ENCODE measurements at places on chromosomes 3 and 15.

- peak; percentile 17 for DNase-seq
Observed at GRCh38 chr3:101453961-101454360, 59.1 kb downstream of the SENP7 start.

DNA sequence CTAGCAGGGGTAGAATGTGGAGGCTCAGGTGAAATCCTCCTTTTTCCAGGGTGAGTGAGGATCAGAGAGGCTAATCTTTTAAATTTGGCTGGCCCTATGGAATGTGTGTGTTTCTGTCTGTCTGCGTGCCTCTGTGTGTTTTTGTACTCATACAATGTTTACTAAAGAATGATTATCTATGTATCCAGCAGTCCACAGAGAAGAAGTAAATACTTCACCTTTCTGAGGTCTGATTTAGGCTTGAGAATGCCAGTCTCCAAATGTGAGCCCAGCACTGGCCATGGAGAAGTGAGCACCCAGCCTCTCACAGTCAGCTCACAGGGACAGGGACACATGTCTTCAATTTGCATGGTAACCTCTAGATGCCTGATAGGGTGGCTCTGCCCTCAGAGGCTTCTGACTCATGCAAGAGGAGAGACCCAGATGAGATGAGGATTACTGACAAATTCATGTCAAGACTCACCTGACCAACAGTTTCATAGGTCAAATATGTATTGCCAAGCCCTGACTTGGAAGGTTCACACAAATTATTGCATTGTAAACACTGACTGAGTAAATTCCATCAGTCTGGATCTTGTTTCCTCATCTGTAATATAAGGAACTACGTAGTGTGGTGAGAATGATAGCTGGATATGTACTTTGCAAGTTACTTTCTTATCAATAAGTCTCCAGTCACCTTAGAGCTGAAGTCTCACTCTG, 31.0 kb downstream of the ENTPD3 start:
- peak; percentile 16 for DNase-seq

- peak; percentile 62 for DNase-seq
Observed at GRCh38 chr3:129162729-129163579, 2.1 kb upstream of the ISY1 start.

DNA sequence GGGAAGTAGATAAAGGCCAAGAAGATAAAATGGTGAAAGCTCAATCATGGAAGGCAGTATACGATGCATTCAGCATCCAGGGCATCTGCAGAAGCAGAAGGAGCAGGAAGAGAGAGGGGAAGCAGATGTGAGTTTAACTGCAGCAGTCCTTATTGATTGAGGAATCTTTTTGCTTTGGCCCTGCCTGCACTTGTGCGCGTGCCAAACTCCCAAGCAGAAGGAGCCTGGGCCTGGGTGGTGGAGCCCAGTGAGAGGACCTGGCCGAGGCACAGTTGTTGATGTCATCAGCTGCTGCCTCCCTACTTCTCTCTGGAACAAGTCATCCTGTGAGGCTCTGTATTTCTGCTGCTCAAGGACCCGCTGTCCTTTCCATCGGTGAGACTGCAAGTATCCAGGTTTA, 65.5 kb upstream of the ROPN1 start:
- DNase-seq, result no peak

- no peak for DNase-seq
Observed at GRCh38 chr3:183594636-183595035, 39.1 kb upstream of the KLHL6 start.

DNA sequence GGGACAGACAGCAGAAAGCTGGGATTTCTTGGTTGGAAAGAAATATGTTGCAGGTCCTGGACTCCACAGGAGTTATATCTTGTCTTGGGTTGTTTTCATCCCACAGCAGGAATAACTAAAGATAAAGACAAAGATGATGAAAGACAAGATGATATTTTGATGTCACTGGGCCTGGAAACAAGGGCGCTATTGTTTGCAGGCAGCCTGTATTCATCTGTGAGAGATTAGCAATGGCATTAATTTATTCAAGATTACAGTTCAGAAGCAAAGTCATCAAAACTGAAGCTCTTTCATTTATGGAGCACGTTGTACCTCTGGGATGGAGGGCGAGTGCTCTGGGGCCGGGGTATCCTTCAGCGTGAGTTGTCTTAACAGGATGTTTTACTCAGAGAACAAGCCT, 213.8 kb downstream of the LRTM1 start:
- no peak for DNase-seq

GRCh38 chr3:44019736-44020135, 221.9 kb upstream of the TOPAZ1 start:
- DNase-seq, result no peak

- DNase-seq, result no peak
Observed at GRCh38 chr3:46670891-46671427, 22.5 kb downstream of the ALS2CL start.

GRCh38 chr15:24017470-24017869, 330.4 kb upstream of the NDN start:
- DNase-seq, result no peak

DNA sequence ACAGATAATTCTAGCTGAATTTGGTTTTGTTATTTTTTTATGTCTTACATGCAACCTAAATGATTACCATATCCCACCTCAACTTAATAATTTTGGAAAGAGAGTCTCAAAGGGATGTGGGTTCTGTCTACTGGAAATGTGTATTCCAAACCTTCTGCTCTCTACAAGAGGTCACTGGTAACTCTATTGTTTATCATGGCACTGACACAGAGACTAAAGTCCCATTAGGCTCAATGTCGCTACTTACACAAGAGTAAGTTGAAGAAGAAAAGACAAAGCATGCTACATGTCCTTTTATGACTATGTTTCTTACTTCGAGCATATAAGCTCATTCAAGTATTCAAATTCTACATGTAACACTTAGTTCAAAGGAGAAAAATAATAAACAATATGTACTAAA, 460.3 kb upstream of the EPHA6 start:
- no peak for DNase-seq

DNA sequence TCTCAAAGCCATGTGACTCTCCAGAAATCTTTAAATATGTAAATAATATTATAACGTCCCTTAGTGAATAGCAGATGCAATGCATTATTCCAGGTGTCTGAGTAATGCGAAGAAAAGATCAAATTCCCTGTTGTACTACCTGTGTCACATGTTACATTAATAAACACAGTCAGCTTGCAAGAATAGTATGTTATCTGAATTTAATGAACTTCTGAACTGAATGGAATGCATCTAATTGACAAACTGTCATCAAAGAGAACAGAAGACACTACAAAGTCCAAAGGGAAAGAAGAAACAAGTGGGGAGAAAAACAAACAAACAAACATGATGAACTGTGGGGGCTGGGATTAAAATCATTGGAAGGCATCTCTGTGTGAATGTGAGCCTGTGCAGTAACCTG, 508.8 kb downstream of the LPP start:
- no peak for DNase-seq

DNA sequence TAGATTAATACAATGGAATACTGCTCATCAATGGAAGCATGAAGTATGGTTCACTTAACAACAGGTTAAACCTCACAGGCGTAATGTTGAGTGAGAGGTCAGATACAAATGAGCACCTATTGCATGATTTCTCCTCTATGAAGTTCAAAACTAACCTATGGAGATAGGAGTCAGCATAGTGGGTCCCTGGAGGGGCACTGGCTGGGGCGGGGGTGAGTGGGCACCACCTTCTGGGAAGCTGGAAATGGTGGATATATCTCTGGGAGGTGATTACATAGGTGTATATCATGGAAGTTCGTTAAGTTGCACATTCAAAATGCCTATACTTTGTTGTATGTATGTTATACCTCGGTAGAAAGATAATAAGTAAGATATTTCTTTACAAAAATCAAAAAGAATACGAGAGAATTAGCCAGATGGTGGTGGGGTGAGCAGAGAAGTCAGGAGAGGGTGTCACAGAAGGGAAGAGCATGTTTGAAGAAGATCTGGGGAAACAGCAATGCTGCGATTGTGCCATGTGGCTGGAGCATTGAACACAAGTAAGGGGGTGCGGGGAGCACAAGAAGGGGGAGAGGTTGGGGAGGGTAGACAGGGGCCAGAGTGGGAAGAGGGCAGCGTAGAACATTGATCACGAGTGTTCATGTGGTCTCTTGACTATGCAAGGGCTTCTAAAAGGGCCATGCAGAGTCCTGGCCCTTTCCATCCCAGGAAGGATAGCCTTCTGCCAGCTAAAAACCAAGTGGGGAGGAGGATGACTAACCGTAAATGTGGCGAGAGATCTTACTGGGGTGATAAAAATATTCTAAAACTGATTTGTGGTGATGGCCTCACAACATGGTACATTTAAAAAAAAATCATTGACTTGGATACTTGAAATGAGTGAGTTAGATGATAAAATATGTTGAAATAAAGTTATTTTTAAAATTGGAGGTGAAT, 30.2 kb downstream of the ITGA11 start:
- DNase-seq, result no peak

DNA sequence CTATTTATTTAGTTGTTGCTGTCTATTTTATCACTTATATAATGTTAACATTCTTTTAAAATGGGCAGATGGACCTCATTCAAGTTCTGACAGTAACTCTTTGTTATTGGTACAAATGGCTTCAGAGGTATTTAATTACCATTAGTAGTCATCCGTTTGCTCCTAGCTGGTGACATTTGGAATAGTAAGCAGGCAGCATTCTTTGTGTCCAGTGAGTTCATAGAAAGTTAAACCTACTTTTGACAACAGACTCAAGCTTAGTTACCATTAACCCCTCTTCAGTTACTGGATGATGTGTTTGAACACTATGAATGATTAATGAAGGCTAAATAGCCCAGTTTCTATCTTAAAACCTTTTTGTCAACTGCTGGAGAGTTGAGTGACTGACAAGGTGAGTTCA, 500.7 kb upstream of the ATP11B start:
- DNase-seq, result no peak

DNA sequence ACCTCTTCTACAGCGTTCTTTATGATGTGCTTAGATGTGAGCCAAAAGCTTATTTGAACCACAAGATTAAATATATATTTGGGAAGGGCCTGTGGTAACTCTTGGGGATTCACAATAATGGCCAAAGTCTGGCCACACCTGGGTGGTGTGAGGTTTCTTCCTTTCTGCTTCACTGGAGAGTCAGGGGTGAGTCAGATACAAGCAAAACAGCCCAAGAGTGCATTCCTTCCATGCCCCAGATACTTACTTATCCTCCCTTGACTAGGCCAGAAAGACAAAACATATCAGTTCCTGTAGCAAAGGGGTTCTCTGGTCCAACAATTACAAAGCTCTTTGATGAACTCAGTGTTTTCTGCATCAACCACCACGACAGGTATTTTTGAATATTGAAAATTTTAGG, 941 bp downstream of the ZBED2 start:
- DNase-seq, result no peak

GRCh38 chr3:149299938-149300801, 33.3 kb downstream of the TM4SF18 start:
- peak; percentile 78 for DNase-seq

DNA sequence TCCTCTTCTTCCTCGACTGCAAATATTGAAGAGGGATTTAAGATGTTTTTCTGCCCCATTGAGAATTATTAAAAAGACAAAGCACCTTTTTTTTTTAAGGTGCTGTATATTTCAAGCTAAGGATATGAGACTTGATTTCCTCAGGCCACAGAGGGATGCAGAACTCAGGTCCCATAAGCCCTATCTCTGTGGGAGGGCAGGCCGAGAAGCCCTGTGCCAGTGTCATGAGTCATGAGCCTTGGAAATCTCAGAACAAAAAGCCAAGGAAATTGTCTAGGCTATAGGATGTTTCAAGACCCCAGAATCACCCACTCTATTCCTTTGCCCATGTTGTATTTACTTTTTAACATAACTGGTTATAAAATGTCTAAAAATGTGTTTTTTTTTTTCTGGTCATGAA, 7.3 kb downstream of the ESYT3 start:
- no peak for DNase-seq

- DNase-seq, result peak; percentile 9
Observed at GRCh38 chr15:73325191-73325861, 43.4 kb downstream of the HCN4 start.

GRCh38 chr3:72426618-72427397, 421.4 kb downstream of the SHQ1 start:
- DNase-seq, result peak; percentile 51

DNA sequence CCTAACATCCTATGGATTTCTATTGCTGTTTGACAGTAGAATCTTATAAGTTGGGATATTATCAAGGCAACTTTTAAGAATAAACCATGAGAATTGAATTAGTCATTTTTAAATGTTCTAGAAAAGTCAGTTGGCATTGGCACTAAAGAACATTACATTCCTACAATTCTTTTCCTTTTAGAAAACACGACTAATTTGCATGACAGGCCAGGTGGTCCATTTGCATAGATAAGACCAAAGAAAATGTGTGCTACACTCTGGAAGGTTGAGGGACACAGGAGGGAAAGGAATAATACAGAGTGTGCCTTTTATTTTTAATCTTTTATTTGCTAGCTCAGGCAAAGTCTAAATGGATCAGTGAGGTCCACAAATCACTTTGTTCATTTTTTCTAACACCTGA, 962.3 kb downstream of the EPHA3 start:
- no peak for DNase-seq

GRCh38 chr3:123138839-123139444, 62.8 kb upstream of the SEC22A start:
- no peak for DNase-seq

DNA sequence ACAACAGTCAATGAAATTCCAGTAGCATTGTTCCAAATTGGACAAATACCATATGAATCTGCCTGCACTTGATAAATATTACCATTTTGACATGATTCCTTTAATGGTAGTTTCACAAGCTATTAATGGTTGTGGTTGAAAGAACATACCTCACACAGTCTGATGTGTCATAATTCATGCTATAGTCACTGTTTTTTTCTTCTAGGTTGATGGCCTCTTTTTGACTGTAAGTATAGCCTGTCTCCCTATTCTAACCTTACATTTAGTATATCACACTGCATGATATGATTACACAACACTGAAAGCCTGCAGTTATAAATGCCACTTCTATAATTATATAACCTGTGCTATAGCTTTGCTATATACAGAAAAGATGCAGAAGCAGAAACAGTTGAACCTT, 834.1 kb downstream of the NSUN3 start:
- DNase-seq, result no peak

- DNase-seq, result peak; percentile 76
Observed at GRCh38 chr3:146156666-146157314, 4.2 kb downstream of the PLOD2 start.

- DNase-seq, result peak; percentile 38
Observed at GRCh38 chr3:187737368-187738070, 7.7 kb downstream of the BCL6 start.

DNA sequence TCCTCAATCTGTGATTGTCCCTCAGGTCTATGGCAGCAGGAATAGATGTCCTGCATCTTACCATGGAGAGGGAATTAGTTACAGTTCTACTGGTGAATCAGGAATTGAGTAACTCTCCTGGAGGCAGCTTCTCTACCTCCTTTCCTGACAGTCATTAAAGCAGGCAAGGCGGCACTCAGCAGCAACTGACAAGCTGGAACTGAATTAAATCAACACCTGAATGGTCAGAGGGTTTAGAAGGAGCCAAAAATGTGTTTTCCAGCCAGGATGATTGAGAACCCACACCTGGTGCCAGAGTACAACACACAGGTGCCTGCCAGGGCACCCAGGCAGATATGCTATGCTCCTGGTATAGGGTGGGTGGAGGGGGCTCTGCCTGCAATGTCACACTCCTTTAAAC, 43.1 kb upstream of the TIPARP start:
- no peak for DNase-seq
